Astrocyte of the spinal cord (primary cell): ENCODE measurements at places on chromosomes 13 and 19.

GRCh38 chr19:12965812-12966135 is 3.6 kb upstream of the DAND5 start:
- no peak for DNase-seq

DNA sequence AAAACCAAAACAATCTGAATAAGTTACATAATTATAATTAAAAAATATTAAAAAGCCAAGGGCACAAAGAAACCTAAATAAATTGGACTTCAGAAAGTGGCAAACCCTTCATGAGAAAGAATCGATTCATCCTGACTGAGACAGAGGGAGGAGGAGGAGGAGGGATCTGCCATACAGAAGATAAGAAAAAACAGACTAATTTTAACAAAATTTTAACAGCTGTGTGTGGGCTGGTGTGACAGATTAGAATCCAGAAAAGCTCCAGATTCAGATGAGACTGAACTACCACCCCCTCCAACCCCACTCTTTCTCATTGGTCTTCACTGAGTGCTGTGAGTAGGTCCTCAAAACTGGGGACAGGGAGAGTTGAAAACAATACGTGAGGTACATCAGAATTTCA is 111.5 kb upstream of the HTR2A start:
- DNase-seq, result no peak

GRCh38 chr13:29513002-29513980 is 82.2 kb downstream of the SLC7A1 start:
- DNase-seq, result no peak

DNA sequence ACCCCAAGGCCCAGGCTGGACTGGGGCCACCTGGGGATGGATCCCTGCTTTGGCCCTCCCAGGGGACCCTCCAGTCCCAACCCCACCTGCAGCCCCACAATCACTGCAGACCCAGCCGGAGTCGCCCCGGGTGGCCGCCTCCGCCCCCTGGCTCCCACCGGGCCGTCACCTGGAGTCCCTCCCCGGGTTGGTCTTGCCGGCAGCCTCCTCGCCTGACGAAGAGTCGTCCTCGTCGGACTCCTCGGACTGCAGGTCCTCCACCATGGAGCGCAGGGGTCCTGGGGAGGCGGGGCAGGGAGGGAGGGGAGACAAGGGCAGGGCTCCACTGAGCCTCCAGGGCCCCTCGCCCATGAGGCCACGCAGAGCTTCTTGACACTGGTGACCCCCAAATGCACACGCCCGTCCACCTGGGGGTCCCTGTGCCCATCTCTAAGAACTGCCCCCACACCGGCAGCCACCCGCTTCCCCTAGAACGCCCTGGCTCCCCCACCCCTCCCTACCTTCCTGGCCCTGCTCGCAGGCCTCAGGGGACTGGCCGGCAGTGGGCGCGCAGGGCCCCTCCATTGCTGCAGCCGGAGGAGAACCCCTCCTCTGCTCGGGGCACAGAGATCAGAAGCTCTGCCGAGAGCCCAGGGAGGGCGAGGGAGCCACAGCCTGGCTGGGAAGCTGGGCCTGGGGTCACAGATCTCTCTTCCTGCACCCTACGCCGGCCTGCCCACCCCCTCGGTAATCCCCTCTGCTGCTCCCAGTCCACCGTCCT is 63.4 kb downstream of the MLLT1 start:
- no peak for DNase-seq

DNA sequence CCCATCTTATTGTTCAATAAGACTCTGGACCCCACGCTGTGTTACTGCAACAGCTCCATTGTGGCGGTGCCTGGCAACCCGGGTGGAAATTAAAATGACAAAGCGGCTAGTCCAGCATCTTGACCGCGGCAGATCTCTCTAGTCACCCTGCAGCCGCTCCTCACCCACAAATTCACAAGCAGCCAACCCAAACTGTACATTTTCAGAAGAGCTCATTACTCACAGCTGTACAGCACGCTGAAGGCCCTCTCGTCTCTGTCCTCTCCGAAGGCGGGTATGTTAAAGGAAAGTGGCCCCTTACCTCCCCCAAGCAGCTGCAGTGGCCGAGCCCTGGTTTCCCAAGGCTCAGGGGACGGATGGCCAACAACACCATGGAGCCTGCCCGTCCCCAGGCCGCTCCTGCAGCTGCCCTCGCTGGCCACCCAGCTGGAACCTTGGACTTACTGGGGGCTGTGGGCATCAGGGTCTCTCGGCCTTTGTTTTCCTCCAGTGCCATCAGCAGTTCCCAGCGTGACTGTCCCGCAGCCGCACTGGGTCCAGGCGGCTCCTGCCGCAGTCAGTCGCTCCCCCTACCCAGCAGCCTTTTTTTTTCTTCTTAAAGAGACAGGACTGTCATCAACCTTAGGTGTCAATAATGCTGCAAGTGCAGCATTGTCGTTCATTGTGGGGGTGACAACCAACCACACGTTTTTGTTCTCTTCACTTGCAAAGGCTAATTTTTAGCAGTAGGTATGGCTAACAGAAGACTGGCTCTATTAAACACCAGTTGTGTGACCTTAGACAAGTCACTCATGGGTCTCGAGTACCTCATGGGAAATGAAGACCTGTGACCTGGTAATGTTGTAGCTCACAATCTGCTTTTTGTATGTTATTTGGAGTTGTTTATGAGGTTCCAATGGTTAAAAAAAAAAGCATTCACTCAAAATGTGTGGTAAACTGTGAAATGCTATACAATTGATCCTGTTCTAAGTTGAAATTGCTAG is at the start of gene SACS:
TSS of gene SACS (minus strand) at position 532 of the 983 bp plus-strand sequence. CDS start 22,463 bp downstream, outside the sequence.
- peak; percentile 65 for DNase-seq

DNA sequence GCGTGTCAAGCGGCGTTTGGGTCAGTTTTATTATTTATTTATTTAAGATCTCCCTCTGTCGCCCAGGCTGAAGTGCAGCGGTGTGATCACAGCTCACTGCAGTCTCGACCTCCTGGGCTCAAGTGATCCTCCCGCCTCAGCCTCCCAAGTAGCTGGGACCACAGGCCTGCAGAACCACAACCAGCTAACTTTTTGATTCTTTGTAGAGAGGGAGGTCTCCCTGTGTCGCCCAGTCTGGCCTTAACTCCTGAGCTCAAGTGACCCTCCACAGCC is 713 bp downstream of the MRPS12 start:
- no peak for DNase-seq

- peak; percentile 48 for DNase-seq
These were observed 11.9 kb upstream of the PRKD2 start for GRCh38 chr19:46728693-46729339.
